ENCODE measurements at places on chromosomes 1 and 21.

DNA sequence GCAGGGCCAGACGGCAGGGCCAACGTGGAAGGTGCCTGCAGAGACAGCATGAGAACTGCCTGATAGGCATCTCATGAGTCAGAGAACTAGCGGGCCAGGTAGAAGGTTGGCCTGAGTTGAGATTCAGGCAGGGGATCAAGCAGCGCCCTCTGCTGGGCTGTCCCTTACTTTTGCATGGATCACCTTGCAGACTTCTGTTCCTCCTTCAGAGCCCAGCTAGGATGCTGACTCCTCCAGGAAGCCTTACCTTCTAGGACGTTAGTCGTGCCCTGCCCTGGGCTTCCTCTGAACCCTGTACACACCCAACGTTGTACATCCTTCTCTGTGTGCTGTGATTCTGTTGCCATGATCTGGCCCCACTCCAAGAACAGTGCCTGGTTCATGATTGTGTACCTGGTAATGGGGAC, 231.3 kb upstream of the VAMP3 start:
- DNase-seq: no peak

DNA sequence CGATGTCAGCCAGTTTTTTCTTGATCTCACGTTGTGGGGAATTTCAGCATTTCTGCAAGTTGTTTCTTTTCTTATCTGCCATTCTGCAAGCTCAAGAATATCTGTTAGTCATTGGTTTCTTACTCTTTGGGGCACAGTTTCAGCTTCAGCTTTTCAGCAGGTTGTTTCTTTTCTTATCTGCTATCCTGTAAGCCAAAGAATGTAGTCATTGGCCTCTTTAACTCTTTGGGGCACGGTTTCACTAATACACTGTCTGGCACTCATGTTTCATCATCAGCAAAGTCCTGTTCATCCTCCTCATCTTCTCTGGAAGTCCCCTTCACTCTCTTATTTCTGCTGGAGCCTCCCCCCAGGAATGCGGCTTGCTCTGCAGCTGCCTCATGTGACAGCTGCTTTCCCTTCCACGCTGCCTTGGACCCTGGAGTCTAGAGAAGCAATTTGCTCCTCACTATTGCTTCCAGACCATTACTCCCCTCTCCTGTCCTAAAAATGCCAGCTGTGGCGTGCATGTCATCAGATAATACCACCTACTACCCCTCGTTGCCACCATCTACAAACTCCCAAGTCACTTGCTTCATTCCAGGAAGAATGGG, 67.0 kb upstream of the CACNA1E start:
- no peak for DNase-seq

DNA sequence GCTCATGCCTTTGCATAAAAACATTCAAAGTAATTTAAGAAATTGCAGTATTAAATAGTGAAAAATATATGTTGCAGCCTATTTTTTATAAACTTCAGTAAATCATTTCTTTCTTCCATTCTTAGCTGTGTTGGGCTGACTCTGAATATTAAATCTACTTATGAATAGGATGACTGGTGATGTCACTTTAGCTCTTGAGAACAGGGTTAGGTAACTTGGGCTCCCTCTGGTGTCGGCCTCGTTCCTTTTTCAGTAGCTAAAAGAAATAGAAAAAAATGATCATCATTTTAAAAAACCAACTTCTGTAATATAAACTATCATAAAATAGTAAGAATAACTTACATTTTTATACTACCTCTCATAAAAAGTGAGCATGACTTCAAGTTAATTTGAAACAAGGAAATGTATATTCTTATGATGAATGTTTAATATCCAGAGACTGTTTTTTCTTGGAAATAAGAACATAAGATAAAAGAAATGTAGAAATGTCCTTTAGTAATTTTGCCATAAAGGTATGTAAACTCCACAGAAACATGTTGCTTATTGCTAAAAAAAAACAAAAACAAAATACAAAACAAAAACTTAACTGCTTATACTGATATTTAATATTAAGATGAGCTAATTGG, 26.8 kb upstream of the NCAM2 start:
- DNase-seq: peak; percentile 82

GRCh38 chr1:234368320-234369032, 4.8 kb upstream of the COA6 start:
- DNase-seq: no peak

GRCh38 chr21:45788637-45789506, 145.3 kb downstream of the PCBP3 start:
- no peak for DNase-seq

GRCh38 chr21:44005593-44005992, 6.5 kb upstream of the TRAPPC10 start:
- no peak for DNase-seq

DNA sequence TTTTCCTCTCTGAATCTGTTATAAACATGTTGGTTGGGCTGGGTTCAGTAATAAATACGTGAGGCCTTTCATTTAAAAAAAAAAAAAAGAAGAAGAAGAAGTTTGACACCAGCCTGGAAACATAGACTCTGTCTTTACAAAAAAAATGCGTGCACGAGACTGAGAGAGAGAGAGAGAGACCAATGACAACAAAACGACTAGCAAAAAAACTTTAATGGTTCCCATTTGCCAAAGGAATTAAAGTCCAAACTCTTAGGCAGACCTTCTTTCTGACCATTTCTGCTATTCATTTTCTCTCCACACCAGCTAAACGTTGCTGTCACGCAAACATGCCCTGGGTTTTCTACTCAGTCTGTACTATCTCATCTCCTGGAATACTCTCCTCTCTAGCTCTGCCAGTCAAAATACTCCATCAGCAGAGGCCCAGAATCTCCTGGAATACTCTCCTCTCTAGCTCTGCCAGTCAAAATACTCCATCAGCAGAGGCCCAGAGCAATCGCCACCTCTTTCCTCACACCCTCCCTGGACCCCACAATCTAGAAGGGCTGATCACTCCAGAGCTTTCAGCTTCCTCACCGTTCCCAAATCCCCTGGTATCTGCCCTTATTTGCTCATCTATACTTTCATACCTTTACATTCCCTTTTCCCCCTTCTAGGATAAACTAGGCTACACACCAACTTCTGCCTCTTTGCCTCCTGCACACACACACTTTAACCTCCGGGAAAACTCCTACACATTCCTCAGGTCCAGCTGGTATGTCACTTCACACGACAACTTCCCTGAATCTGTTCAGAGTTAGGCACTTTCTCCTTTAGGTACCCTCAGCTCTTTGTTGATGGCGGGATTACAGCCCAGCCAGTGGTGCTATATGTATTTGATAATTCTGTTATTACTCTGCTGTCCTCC, 100.0 kb downstream of the CDC7 start:
- no peak for DNase-seq

- DNase-seq: no peak
These were observed 6.4 kb downstream of the TGFB2 start for GRCh38 chr1:218351391-218352074.

- no peak for DNase-seq
These were observed 5.7 kb upstream of the TTLL10 start for GRCh38 chr1:1167841-1168450.

DNA sequence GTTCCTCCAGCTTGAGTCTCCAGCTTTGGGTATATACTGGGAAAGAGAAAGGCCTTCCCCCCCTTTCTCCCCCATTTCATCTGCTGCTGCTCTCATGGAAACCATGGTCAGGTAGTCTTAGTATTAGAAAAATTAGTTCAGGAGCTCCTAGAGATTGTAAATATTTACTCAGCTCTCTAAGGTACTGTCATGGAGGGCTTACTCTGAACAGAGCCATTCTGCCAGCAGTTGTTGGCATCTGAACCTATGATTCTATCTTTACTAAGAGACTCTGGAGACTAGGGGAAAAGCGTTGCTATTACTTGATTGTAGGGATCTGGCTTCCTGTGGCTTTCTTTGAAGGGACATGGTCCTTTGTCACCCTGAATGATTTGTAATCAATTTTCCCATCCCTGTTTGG, 6.1 kb downstream of the INTS3 start:
- peak; percentile 23 for DNase-seq

GRCh38 chr1:14881775-14882672, 271.5 kb upstream of the TMEM51 start:
- DNase-seq: no peak

GRCh38 chr1:197884173-197884572, 18.3 kb upstream of the C1orf53 start:
- no peak for DNase-seq

DNA sequence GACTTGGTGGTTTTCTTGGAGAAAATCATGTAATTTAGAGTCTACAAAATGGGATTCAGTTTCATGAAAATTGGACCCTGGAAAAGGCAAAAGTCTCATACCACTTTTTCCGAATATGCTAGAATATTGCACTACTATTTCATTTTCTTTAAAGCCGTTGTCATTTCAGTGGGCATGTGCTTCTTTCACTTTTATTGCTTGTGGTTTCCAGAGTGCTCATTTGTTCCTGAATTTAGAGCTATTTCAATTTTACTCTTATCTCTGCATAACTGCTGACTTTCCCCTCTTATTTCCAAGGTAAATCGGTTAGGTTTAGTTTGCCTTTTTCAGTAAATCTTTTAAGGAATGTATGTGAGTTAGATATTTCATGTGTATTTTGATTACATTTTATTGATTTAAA, 11.6 kb downstream of the HHAT start:
- no peak for DNase-seq

- no peak for DNase-seq
These were observed 13.9 kb downstream of the BSND start for GRCh38 chr1:55012661-55013060.

- DNase-seq: no peak
These were observed 153.2 kb downstream of the LYPLAL1 start for GRCh38 chr1:219326843-219327242.

DNA sequence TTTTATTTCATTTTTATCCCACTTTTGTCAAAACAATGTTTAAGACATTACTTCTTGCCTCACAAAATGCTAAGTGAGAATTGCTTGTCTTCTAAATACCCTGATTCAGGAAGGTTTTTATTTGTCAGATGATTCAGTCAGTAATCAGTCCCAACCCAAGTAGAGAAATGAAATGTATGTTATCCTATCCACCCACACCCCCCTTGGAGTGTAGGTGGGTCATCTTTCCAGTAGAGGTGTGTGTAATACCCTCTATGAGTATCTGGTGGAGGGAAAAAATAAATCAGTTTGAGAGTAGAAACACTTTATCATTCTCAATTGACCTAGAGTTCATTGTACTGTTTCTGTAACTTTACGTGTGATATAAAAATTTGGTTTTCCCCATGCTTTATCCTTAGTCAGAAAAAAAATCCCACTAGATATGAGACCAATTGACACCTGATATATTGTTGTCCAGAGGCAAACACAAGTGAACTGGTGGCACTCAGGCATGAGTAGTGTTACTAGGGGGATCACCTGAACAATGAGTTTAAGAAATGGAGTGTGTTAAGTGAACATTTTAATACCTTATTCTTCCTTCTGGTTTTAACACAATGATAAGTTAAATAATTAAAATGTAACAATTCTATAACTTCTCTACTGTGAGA, 153.8 kb upstream of the C1orf105 start:
- DNase-seq: no peak

DNA sequence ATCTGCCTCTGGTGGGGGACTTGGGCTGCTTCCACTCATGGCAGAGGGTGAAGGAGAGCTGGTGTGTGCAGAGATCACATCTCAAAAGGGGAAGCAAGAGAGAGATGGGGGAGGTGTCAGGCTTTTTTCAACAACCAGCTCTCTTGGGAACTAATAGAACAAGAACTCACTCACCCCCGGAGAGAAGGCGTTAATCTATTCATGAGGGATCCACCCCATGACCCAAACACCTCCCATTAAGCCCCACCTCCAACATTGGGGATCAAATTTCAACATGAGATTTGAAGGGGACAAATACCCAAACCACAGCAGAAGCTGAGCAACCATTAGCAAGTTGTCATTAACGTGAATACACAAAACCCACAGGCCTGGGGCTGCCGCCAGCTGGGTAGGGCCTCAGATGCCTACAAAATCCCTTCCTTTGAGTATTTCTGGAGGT, 12.0 kb upstream of the VWA5B1 start:
- DNase-seq: no peak

- no peak for DNase-seq
These were observed 442.1 kb downstream of the PTBP2 start for GRCh38 chr1:97163591-97164275.

DNA sequence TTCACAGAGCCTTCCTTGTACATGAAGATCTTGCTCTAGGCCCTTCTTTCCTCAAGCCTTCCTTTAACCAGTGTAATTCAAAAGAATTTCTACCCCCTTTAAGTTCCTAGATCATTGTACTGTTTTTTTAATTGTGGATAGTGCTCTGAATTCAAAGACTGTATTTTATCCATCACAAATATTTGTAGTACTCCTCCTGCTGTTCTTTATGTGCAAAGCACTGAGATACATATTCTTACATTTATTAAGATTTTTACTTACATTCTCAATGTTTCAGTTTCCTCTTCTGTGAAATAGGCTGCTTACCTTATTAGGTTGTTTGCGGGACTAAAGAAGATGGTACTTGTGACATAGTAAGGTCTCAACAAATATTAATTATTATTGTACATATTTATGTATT, 168.8 kb upstream of the PDE4B start:
- no peak for DNase-seq

GRCh38 chr1:200036619-200037270, 9.2 kb downstream of the NR5A2 start:
- no peak for DNase-seq

DNA sequence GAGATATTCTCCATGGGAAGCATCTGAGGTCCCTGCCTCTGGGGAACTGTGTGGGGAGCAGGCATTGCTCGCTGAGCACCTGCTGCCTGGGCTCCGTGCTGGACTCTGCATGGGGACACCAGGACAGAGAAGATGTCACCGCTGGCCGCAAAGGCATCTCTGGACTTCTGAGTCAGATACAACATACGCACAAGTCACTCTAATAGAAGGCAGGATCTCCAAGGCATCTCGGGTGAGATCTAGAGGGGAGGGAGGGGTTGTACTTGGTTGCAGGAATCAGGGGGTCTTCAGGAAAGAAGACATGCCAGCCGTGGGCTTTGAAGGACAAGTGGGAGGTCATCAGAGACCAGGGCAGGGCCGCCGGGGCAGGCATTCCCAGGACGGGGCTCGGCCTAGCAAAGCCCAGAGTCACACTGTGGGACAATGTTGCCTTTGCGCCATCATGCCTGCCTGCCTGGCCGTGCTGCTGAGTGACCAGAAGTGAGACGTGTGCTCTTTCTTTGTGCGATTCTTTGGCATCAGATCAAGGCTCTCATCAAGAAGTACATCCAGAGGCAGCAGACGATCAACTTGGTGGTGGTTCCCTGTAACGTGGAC, 28.3 kb downstream of the MX2 start:
- DNase-seq: no peak

- no peak for DNase-seq
These were observed 317.7 kb upstream of the DAB1 start for GRCh38 chr1:57741521-57741920.

DNA sequence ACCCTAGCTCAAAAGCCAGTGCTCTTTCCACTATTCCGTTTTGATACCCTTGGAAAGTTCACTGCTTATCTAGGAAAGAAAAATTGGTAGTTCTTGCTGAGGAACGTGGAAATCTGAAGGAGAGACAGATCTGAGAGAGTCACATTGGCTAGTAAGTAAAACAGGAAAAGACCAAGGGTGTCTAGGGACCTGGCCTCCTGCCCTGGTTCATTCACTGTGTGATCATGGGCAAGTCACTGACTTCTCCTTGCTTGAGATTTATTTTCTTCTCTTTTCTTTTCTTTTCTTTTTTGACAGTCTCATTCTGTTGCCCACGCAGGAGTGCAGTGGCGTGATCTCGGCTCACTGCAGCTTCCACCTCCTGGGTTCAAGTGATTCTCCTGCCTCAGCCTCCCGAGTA, 90.8 kb downstream of the NFIA start:
- no peak for DNase-seq

GRCh38 chr1:102535829-102536505, 539.2 kb upstream of the OLFM3 start:
- DNase-seq: no peak
